Activated CD4-positive, alpha-beta T cell treated with anti-CD3 and anti-CD28 coated beads for 1 hour (primary cell): ENCODE measurements at places on chromosomes 4 and X.

DNA sequence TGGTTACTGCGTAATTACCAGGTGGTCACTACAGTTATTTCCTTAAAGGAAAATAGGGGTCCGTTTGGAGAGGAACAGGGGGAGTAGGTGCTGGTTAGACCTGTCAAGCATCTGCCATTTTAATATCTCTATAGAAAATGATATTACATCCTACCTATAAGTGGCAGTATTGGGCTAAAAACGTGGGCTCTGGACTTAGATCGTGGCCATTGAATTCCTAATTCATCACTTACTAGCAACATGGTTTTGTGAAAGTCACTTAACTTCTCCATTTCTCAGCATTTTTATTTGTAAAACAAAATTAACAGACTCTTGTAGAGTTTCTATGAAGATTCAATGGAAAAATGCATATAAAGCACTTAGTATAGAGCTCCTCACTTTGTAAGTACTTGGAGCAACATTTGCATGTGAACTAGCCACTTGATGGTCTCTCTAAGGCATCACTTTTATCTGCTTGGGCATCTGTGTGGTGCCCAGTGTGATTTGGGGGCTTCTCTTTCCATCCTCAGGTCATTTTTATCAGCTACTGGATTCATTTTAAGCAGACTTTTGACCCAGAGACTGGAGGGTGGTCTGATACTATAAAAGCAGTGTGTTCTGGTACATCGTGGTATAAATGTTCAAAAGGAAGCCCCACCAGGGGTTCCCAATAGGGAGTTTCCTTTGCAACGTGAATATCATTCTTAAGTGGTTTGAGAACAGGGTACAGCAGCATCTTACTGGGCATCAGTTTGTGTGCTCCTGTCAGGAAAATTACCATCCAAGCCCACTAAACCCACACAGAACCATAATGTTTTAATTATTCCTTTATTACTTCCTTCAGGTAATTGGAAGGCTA, 42.7 kb upstream of the RASSF6 start:
- no peak for DNase-seq

DNA sequence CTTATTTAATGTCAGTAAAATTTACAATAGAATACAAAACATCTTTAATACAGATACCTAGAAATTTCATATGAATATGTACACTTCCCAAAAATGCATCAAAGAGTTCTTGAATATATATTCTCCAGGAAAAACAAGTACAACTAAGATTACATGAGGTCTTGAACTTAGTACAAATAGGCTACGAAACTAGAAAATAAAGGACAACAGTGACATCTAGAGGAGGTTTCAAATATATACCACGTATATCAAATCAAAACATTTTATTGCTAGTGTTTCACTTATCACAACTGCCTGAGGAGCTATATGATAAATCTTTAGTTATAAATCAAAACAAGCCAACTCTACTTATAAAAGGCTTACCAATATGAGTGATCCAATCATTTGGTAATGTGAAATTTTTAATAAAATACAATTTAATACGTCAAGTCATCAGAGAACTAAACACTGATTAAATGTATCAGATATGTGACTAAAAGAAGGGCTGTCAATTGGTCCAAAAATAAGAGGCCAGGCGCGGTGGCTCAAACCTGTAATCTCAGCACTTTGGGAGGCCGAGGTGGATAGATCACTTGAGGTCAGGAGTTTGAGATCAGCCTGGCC, 36.6 kb downstream of the ANAPC10 start:
- no peak for DNase-seq

DNA sequence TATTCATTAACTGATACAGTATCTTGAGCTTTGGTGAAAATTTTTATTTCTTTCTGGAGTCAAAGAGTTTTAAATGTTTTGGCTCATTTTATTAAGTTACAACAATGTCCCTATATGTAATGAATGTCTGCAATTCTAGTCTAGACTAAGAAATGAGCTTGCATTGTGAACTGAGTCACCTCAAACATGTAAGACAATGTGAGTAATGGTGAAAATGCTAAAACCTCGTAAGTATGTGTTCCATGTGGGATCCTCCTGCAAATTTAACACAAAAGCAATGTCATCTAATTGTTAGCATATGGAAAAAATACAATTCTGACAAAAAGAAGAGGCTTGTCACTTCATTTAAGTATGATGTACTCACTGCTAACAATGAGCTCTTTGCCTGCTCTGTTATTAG, 480.5 kb upstream of the FSTL5 start:
- DNase-seq: no peak

DNA sequence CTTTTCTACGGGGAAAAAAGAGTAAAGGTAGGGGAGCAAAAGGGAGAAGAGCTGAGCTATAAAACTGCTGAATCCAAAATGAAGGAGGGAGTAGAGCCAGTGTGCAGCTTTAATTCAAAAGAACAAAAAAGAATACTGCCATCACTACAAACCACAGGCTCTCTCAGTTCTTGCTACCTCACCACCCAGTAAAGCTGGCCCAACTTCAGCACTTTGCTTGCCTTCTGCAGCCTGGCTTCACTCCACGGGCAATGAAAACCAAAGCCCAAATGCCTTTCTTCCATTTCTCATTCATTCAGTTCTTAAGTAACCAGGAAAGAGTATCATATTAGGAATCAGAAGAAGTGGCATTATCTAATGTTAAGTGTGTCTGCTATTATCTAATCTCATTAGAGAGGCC, 376.8 kb downstream of the BCOR start:
- DNase-seq: no peak

- DNase-seq: no peak
These were observed 447.5 kb upstream of the RASGEF1B start for GRCh38 chr4:81919223-81919622.

DNA sequence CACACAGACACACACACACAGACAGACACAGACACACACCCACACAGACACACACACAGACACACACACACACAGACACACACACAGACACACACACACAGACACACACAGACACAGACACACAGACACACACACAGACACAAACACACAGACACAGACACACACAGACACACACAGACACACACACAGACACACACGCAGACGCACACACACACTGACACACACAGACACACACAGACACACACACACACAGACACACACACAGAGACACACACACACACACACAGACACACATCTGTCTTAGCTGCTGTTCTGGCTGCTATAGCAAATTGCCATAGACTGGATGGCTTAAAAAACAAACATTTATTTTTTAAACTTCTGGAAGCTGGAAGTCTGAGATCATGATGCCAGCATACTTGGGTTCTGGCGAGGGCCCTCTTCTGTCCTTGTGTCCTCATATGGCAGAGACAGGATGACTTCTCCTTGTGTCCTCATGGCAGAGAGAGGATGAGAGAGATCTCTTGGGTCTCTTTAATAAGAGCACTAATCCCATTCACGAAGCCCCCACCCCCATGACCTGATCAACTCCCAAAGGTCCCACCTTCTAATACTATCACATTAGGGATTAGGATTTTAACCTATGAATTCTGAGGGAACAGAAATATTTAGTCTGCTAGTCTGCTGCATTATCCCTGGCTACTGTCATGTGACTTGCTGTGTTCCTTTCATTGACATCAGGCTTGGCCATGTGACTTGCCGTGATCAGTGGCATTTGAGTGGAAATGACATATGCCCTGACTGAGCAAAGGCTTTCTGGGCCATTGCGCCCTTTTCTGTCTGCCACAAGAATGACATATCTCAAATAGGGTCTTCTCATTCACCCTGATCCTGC, 32.7 kb upstream of the RASGEF1B start:
- no peak for DNase-seq

GRCh38 chr4:40255393-40256281, 58.8 kb downstream of the RHOH start:
- DNase-seq: no peak

DNA sequence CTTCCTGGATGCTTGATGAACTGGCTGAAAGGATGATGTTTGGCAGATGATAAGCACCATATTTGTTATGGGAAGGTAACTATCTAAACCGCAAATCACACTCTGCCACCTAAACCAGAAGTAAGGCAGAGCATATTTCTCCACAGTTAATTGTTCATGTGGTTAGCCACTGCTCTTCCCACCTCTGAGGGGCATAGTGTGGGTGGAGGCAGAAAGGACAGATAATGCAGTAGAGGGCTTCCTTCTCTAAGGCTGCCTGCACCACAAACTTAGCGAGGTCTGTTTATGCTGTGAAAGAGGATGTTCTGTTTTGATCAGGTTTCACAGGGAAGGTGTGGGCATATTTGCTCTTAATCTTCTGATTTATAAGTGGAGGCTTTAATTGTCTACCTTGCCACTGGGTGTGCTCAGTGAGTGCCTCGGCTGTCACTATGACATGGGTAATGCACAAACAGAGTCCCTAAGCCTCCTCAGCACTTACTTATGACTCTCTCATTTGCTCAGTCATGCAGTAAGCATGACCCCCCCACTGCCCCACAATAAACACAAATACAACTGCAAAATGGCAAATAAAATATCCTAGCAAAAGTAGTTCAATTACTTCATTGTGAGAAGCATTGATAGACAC, 401.0 kb downstream of the TMA16 start:
- DNase-seq: no peak

GRCh38 chrX:151397741-151398070, 700 bp downstream of the VMA21 start:
- no peak for DNase-seq

DNA sequence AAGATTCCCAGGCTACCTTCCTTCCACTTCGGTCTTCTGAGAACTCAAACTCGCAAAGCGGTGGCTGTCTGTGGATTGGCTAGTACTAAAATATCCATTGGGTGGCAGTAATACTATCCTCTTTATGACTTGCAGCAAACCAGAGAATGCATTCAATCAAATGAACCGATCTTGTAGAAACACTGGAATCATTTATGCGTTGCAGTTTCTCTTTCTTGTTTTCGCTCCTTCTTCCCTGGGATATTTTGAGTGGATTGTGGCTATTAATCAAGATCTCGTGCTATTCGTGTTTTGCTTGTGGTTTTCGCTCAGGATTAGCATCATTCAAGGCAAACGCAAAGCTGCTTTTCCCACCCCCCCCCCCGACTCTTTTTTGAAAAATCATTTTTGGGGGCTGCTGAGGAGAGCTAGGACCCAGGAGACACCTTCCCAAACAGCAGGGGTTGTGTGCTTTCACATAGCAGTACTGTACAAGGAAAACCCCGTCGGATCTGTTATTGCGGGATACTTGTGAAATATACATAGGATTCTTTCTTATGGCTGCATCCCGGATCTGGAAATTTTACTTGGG, at the start of gene IL1RAPL1:
IL1RAPL1 (plus strand) TSS at position 466 of the 571 bp plus-strand sequence.
- no peak for DNase-seq

- DNase-seq: no peak
These were observed 107.3 kb upstream of the RAI2 start for GRCh38 chrX:17968367-17968766.

GRCh38 chr4:23171976-23172375, 479.2 kb downstream of the GBA3 start:
- DNase-seq: no peak

DNA sequence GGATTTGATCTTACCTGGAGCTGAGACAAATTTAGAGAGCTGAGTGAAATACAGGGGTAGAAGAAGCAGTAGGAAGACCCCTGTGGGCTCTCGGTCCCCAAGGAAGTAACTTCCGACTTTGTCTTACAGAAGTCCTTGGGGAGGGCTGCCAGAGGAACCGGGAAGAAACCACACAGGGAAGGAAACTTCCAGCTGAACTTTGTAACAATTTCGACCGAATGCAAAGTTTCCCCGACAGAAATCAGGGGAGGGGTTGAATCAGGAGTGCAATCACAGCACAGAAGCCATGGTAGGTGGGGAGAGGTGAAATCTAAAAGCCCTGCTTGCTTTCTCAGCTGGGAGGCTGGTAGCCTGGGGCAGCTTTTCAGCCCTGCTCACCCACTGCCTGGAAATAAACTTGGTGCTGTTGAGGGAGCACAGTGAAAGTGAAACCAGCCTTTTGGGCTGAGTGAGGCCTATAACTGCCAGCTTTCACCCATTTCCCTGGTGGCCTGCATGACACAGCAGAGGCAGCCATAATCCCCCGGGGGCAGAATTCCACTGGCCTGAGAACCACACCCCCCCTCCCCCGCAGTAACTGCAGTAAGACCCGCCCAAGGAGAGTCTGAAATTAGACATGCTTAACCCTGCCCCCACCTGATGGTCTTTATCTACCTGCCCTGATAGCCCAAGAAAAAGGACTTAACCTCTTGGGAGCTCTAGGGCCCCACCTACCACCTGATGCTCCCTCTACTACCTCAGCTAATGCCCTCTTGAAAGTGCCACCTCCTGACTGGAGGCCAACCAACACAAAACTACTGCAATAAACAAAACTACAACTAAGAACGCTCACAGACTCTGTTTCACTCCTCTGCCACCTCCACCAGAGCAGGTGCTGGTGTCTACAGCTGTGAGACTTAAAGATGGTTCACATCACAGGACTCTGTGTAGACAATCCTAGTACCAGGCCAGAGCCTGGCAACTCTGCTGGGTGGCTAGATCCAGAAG, 248.2 kb downstream of the PARM1 start:
- DNase-seq: no peak

DNA sequence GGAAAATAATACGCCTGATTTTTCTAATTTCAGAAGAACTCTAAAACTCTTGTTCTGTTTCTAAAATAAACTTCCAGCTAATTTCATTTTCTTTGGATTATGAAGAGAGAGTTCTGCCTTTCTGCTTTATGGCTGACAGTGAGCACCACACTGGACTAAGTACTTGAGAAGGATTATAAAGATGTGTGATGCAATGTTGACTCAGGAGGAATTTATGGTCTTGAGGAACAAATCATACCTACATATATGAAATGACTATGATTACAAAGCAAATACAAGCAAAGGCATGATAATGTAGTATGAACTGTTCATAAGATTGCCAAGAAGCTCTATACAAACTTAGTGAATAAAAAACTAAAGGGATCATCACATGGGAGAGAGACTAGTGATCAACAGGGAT, 13.0 kb upstream of the SLC25A5 start:
- DNase-seq: no peak

GRCh38 chr4:149910604-149911350, 95.1 kb upstream of the IQCM start:
- DNase-seq: no peak

DNA sequence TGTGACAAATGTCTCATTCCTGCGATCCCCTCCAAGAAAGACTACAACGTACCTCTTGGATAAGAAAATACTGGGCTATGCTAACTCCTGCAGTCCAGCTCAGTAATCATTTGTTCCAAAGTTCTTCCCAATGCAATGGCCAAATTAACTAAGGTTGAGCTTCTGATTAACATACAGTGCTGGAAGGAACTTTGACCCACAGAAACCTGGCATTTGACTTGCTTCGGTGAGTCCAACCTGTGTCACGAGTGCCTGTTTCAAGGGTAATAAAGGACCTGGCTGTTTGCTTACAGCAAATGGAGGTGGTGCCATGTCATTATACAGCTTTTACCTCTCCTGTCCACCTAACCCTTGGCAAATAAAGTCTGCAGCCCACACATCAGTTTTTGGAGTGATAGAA, 83.2 kb downstream of the RBM47 start:
- no peak for DNase-seq
